ENCODE measurements at places on chromosomes 5 and 9.
A peak's percentile ranks its signal among the peaks of the same experiment; 100 is the strongest.

GRCh38 chr5:43037636-43038495, 2.3 kb downstream of the ANXA2R start:
- peak; percentile 60 for DNase-seq

DNA sequence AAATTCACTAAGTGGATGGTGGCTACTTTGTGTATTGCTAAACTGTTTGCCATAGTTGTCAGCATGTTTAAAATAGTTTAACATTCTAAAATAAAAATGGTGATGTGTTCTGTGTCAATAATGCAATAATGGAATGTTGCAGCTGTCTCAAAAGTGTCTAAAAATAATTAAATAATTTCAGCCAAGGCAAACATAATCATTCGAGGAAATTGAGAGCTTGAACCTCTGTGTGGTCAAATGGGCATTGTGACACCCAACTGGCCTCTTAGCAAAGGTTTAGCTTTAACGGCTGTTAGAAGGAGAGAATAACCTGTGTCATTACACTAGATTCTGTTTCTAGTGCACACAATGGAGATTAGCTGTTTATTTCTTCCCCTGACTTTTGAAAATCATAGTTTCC, 278.5 kb downstream of the TMEM167A start:
- no peak for DNase-seq

- DNase-seq, result no peak
These were observed 4.7 kb downstream of the GNAQ start for GRCh38 chr9:78026947-78027346.

GRCh38 chr9:132163457-132163875, 1.6 kb downstream of the NTNG2 start:
- peak; percentile 29 for DNase-seq

- no peak for DNase-seq
These were observed 54.1 kb downstream of the ERMP1 start for GRCh38 chr9:5778805-5779204.

GRCh38 chr5:18420711-18421110, 786.5 kb downstream of the TAF11L14 start:
- DNase-seq, result no peak

DNA sequence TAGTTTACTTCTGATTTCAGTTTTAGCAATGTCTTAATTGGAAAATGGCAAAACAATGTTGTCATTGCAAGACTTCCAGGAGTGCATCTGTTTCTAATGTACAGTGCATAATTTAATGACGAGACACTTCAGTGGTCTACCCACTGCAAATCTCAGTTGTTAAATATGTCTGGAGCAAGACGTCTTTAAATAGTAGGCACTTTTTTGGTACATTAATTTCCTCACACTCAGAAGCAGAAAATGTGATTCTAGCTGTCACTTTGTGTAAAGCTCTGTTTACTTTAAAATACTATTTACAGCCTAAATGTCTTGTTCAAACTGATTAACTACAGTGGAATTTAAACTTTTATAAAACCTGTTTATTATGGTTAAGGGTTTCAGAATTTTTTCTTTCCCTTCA, 815.5 kb downstream of the TLE1 start:
- DNase-seq, result no peak

DNA sequence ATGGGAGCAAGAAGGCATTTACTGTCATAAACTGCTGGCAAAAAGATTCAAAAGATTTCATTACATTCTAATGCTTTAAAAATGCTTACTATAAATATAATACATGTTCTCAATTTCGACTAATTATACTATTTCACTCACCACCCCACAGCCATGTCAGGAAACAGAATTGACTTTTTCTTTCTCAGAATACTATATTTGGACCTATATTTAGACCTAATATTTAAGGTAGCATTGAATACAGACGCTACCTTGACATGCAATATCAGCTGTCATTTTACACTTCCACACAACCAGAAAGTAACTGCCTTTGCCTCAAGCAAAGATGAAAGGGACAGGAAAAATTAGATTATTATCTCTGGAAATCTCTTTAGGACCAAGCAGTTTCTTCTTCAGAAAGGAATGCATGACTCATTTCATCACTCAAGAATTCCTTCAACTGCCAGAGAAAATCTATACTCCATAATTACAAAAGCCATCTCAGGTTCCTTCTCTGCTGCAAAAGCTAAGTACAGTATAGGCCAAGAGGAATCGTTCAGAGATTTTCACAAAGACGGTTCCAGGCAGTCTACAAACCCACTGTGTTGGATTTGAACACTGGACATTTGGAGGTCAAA, 11.8 kb upstream of the UBE2QL1 start:
- no peak for DNase-seq

DNA sequence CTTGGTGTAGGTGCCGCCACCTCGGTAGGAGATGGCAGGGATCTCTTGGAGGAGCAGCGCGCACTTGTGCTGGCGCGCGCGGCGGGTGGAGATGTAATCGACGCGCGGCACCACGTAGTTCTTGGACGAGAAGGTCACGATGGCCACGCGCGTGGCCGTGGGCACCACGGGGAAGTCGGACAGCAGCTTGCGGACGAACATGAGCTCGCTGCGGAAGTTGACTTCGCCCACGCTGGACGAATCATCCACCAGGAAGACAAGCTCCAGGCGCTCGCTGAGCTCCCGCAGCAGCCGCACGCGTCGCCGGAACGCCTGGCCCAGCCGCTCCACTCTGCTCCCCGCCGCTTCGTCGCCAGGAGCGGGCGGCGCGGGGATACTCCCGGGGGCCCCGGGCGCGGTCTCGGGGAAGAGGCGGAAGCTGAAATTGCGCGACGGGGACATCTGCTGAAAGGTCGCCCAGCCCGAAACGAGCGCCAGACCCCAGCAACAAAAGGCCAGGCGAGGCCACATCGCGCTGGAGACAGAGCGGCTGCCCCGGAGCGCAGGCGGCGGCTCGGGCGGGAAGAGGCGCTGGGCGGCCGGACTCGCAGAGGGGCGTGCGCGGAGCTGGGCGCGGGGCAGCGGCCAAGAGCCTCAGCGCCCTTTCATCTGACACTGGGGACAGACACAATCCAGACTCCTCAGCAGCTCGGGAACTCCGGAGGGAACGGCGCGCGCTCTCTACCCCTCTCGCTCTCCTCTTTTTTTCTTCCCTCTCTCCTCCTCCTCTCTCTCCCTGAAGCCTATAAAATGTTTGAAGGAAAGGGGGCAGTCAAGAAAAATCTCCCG, at the start of gene SVEP1:
Gene SVEP1, minus strand, starts transcription at position 708 of the 828 bp plus-strand sequence. Its CDS starts 198 bp downstream, at position 510.
- peak; percentile 70 for DNase-seq

GRCh38 chr5:61449804-61450492, 117.9 kb downstream of the ZSWIM6 start:
- peak; percentile 47 for DNase-seq

DNA sequence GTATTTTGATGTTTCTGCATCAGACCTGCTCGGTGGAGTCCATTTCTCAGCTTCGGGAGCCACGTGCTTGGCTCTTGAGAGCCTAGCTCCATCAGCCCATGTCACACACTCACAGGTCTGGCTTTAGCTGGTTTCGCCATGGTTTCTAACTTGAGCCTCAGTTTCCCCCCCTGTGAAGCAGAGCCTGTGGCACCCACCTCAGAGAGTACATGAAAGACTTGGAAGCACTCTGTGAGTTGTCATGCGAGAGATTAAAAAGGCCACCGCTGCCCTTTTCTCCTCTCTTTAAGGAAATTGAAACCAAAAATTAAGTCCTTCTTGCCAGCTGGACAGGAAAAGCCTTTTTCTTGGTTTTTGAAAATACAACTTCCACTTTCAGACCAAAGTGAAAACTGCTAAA, 8.8 kb downstream of the TENT4A start:
- no peak for DNase-seq

GRCh38 chr5:149549461-149550267, 1.6 kb downstream of the CSNK1A1 start:
- peak; percentile 64 for DNase-seq

GRCh38 chr9:15200111-15200510, 106.9 kb downstream of the TTC39B start:
- DNase-seq, result no peak

- no peak for DNase-seq
These were observed 259.7 kb upstream of the ANKRD55 start for GRCh38 chr5:56492812-56493211.

DNA sequence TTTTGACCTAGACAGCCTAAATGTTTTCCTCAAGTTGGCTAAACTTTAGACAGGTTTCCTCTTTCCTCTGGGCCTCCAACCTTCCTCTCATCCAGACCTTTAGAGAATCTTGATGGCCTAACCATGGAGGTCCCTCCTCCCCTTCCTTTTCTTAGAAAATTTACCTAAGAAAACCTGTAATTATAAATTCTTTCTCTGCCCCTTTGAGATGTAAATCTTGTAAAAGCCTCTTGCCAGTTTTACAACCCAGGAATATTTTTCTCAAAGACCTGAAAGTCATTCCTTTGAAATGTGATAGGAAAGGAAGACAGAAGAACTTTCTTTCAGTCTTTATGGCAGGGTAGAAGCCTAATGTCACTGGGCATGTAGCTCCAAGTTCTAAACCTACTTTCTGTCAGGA, 1752.6 kb upstream of the C9orf72 start:
- no peak for DNase-seq

DNA sequence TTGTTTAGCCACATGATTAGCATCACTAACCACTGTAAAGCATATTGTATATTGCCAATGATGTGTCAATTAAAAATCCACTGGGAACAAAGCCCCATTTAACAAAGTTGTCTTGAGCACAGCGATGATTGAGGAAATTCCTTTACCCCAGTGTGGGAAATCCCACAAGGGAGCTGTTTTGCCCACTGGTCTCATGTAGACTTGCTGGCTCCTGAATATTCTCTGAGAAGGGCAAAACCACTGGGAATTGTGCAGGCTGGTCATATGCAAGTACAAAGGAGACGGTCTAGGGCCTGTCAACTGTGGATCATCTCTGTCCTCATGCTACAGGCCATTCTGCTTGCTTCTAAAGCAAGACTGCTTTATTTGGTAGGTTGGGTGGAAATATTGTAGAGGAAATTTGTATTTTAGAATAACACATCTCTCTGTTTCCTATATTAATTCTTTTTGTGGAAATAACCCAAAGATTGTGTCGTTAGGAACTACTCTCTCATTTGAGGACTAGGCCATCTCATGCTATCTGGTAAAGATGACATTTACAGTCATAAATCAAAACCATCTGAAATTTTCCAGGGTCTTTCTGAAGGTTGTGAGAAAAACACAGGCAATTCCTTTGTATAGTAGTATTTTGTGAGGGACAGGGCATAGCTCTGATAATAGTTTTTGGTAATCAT, 60.2 kb downstream of the PARP8 start:
- DNase-seq, result no peak

DNA sequence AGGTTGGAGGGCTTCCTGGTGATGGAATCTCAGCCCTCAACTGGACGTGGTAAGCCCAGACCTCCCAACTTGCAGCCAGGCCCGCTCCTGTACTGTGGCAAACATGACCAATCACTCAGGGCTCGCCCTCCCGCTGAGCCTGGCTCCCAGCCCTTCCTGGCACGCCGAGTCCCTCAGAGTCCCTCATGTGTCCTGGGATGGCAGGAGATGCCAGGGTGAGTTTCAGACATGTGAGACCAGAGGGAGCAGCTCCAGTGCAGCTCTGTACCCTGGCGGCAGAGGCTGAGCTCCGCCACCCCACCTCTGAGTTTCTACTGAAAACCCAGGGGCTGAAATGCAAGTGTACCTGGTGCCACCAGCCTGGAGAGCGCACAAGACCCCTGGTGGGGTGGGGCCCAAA, 42.0 kb upstream of the RXRA start:
- DNase-seq, result no peak

GRCh38 chr9:33209394-33209793, 30.6 kb upstream of the SPINK4 start:
- DNase-seq, result no peak

GRCh38 chr5:142825378-142826089, 55.4 kb downstream of the ARHGAP26 start:
- DNase-seq, result no peak
